NCI-H1105 (cell line): ENCODE measurements at places on chromosomes 5 and 9.

- no peak for DNase-seq
Observed at GRCh38 chr5:81313686-81314085, 12.3 kb downstream of the ZCCHC9 start.

GRCh38 chr5:23740029-23740428, 232.6 kb downstream of the PRDM9 start:
- DNase-seq: no peak

DNA sequence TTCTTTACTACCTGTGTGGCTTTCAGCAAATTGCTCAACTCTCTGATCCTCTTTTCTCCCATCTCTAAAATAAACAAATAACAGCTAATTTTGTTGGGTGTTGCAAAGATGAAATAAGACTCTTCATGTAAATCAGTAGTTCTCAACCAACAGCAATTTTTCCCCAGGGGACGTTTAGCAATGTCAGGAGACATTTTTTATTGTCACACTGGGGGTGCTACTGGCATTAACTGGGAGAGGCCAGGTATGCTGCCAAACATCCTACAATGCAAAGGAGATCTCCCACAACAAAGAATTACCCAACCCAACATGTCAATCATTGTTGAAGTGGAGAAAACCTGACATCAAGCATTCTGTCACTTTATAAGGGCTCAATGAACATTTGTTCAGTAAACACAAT, 19.7 kb downstream of the ADRA1B start:
- DNase-seq: no peak

DNA sequence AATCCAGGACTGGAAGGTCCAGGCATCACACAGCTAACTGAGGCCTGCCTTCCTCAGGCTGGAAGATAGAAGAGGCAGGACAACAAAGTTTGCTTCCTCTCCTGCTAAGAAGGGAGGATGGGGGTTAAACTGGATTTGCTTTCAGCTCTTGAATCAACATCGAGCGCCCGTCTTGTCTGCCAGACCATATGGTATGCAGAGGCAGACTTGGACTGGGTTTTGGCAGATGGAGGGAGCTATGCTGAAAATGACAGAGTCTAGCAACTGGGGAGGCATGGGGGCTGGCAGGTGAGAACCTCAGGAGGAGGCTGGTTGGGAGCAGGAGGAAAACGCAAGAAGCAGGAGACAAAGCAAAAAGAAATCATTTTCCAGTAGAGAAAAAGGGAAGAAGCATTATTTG, 289.5 kb upstream of the IL12B start:
- no peak for DNase-seq

GRCh38 chr5:3612591-3613042, 17.0 kb downstream of the IRX1 start:
- DNase-seq: no peak

- peak; percentile 9 for DNase-seq
Observed at GRCh38 chr9:71271602-71272001, 150.2 kb upstream of the TRPM3 start.

DNA sequence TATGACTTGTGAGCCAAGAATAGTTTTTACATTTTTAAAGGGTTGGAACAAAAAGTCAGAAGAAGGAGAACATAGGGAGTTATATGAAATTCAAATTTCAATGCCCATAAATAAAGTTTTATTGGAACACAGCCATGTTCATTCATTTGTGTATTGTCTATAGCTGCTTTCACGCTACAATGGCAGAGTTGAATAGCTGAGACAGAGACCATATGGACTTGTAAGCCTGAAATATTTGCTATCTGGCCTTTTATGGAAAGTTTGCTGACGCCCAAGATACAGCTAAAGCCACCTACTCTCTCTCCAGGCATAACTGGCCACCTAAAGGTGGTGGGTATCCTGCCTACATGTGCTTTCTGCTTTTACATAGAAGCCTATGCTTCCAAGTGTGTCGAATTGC, 10.9 kb downstream of the DAB2IP start:
- no peak for DNase-seq

GRCh38 chr9:101509572-101509971, 24.1 kb upstream of the RNF20 start:
- no peak for DNase-seq
